ENCODE measurements at places on chromosomes 5 and 9. TPM values are rescaled to one million over a fixed set of nuclear protein-coding genes. Genes with fewer than 3 reads are reported as not detected.

GRCh38 chr5:123787635-123788034 is 275.7 kb downstream of the CSNK1G3 start:
- H3K4me1 ChIP-seq: peaks cover 10% of the 10 kb centered on the region
- no peak overlapping the region for H3K27ac ChIP-seq
- H3K27me3 ChIP-seq: no peaks in the 10 kb centered on the region
- H3K4me3 ChIP-seq: no peak overlapping the region
- no peaks in the 10 kb centered on the region for H3K36me3 ChIP-seq

Gene STOML2
- total RNA-seq: 161 TPM

DNA sequence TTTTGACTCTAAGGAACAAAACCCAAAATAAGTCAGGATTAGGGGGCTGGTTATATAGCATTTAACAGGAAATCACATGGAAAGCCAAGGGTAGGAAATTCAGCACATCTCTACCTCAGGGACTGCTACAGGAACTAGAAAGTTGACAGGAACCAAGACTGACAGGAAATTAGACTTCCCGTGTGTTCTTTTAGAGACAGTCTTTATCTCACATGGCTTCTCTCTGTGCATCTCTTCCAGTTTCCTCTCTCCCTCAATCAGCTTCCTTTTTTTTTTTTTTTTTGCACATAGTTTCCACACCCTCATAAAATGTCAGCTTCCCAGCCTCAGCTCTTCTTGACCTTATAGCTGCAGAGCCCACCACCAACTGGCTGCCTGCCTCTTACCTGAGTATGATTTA is 4.8 kb downstream of the RECK start:
- peaks cover 21% of the 10 kb centered on the region for H3K4me1 ChIP-seq
- H3K27me3 ChIP-seq: no peaks in the 10 kb centered on the region
- H3K4me3 ChIP-seq: no peak overlapping the region

Gene SYK
- 14.6 TPM for total RNA-seq

DNA sequence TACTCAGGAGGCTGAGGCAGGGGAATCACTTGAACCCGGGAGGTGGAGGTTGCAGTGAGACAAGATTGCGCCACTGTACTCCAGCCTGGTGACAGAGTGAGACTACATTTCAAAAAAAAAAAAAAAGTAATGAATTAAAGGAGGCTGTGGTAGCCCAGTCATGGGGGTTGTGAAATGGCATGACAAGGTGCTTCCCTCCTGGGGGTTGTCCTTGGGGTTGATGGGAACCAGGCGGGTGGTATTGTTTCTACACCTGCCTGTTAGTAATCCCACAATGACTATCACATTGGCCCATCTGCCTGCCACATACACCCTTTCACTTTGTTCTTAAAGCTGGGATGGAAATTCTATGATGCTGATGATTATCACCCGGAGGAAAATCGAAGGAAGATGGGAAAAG is 5.6 kb downstream of the IDNK start:
- DNase-seq: no peak
- no peak overlapping the region for H3K27ac ChIP-seq
- no peaks in the 10 kb centered on the region for H3K27me3 ChIP-seq
- no peaks in the 10 kb centered on the region for H3K36me3 ChIP-seq

DNA sequence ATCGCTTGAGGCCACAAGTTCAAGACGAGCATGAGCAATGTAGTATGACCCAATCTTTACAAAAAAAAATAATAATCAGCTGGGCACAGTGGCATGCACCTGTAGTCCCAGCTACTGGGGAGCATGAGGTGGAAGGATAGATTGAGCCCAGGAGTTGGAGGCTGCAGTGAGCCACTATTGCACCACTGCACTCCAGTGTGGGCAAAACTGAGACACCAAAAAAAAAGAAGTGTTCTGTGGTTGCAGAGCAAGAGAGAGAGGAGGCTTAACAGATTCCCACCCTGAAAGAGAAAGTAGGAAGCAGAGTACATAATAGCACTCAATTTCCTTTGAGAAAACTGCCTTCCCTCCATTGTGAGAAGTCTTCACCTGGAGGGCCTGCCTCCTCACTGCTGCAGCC is 52.6 kb downstream of the ALDH7A1 start:
- DNase-seq: no peak
- H3K36me3 ChIP-seq: peaks cover 3% of the 10 kb centered on the region
- no peak overlapping the region for H3K27ac ChIP-seq
- peaks cover 8% of the 10 kb centered on the region for H3K4me1 ChIP-seq
- no peaks in the 10 kb centered on the region for H3K27me3 ChIP-seq
- no peak overlapping the region for H3K4me3 ChIP-seq

Gene JAKMIP2
- not detected for total RNA-seq

Gene GRAMD2B
- 38.8 TPM for total RNA-seq

Gene ZBED3
- 1.3 TPM for total RNA-seq

Gene IL4
- not detected for total RNA-seq

DNA sequence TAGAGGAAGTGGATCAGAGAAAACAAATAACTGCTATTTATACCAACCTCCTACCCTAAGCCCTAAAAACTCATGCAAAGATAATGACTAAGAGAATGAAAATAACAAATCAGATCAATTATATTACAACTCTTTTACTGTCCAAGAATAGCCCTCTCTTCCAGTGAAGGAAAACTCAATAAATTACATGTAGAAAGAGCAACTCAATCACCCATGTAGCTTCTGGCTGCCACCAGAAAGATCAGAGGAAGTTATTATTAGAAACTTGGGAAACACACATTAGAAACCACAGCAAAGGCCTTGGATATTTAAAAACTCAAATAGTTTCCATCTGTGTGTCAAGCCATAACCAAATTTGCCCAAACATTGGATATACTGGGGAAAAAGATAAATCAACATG is 134.0 kb upstream of the TARS1 start:
- DNase-seq: no peak
- H3K27me3 ChIP-seq: no peaks in the 10 kb centered on the region
- H3K4me3 ChIP-seq: no peak overlapping the region
- H3K36me3 ChIP-seq: no peaks in the 10 kb centered on the region
- H3K27ac ChIP-seq: no peak overlapping the region
- H3K4me1 ChIP-seq: peaks cover 22% of the 10 kb centered on the region

- H3K27ac ChIP-seq: no peak overlapping the region
- H3K4me3 ChIP-seq: no peak overlapping the region
- peak; percentile 29 for DNase-seq
- no peaks in the 10 kb centered on the region for H3K36me3 ChIP-seq
- H3K27me3 ChIP-seq: no peaks in the 10 kb centered on the region
Measured at GRCh38 chr5:171835066-171835465, 49.4 kb downstream of the SMIM23 start.

Gene C9
- total RNA-seq: not detected

Gene SAXO1
- not detected for total RNA-seq

Gene RPL7A
- total RNA-seq: 1,156 TPM

Gene CBY3
- 1.4 TPM for total RNA-seq

- H3K4me3 ChIP-seq: no peak overlapping the region
- peaks cover 24% of the 10 kb centered on the region for H3K4me1 ChIP-seq
- DNase-seq: peak; percentile 40
Measured at GRCh38 chr5:74392711-74393351, 247.7 kb downstream of the ENC1 start.

GRCh38 chr5:15515229-15515628 is 15.2 kb downstream of the FBXL7 start:
- no peaks in the 10 kb centered on the region for H3K27me3 ChIP-seq
- no peaks in the 10 kb centered on the region for H3K36me3 ChIP-seq
- H3K27ac ChIP-seq: no peak overlapping the region
- H3K4me3 ChIP-seq: no peak overlapping the region
- DNase-seq: no peak
- no peaks in the 10 kb centered on the region for H3K4me1 ChIP-seq

GRCh38 chr9:86470326-86470725 is 116.1 kb upstream of the TUT7 start:
- no peak overlapping the region for H3K4me3 ChIP-seq
- no peaks in the 10 kb centered on the region for H3K4me1 ChIP-seq
- H3K36me3 ChIP-seq: no peaks in the 10 kb centered on the region
- no peak for DNase-seq
- H3K27me3 ChIP-seq: no peaks in the 10 kb centered on the region

GRCh38 chr9:99966716-99967115 is 60.3 kb downstream of the STX17 start:
- no peaks in the 10 kb centered on the region for H3K36me3 ChIP-seq
- DNase-seq: peak; percentile 64
- peaks cover 9% of the 10 kb centered on the region for H3K4me1 ChIP-seq
- no peaks in the 10 kb centered on the region for H3K27me3 ChIP-seq

- no peaks in the 10 kb centered on the region for H3K4me1 ChIP-seq
- H3K27me3 ChIP-seq: peaks cover 19% of the 10 kb centered on the region
- no peaks in the 10 kb centered on the region for H3K36me3 ChIP-seq
- H3K4me3 ChIP-seq: no peak overlapping the region
- DNase-seq: no peak
Measured at GRCh38 chr9:31629292-31629691, 755.2 kb upstream of the ACO1 start.

Data from PC-3 (cell line).